K562 (cell line): ENCODE measurements at places on chromosomes 6 and 20. TPM values are rescaled to one million over a fixed set of nuclear protein-coding genes. Genes with fewer than 3 reads are reported as not detected.

The TRAPPC3L gene
- not detected in 2 replicates for total RNA-seq

The GRM1 gene
- total RNA-seq: not detected in 2 replicates

The PSORS1C1 gene
- total RNA-seq: not detected in 2 replicates

The OR2H2 gene
- not detected in 2 replicates for total RNA-seq

The KIAA0408 gene
- total RNA-seq: 0.11 TPM in 1 of 2 replicates, not detected in the other

The LHFPL5 gene
- not detected in 2 replicates for total RNA-seq

The PRR18 gene
- not detected in 2 replicates for total RNA-seq

The SSTR4 gene
- total RNA-seq: not detected in 2 replicates

The ETV7 gene
- total RNA-seq: 0.16 and 0.22 TPM in 2 replicates

DNA sequence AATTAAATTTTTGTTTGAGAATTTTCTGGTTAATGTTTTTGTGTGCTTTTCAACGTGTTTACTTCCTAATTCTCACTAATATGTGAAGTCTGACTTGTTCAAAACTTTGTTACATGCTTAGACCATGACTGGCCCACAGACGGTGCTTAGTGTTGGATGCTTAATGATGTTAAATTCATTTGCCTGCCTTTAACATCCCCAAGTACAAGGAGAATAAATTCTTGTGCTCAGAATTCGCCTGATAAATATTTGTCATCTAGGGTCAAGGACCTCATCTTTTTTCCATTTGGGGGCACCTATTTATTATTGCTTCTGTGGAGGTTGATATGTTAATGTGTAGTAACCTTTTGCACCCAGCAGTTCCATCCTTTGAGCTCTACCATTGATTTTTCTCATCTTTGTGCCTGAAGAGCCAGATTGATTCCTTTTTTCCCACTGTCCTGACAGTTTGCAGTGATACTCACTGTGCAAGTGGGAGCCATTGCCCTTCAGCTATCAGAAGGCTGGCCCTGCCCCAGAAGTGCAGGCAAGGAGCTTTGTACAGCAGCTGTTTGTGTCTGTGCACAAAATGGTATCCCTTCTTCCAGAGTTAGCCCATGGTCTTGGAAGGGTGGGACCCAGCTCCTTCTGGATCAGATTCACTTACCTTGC lies 170.8 kb downstream of the PDE7B start:
- DNase-seq: no peak

DNA sequence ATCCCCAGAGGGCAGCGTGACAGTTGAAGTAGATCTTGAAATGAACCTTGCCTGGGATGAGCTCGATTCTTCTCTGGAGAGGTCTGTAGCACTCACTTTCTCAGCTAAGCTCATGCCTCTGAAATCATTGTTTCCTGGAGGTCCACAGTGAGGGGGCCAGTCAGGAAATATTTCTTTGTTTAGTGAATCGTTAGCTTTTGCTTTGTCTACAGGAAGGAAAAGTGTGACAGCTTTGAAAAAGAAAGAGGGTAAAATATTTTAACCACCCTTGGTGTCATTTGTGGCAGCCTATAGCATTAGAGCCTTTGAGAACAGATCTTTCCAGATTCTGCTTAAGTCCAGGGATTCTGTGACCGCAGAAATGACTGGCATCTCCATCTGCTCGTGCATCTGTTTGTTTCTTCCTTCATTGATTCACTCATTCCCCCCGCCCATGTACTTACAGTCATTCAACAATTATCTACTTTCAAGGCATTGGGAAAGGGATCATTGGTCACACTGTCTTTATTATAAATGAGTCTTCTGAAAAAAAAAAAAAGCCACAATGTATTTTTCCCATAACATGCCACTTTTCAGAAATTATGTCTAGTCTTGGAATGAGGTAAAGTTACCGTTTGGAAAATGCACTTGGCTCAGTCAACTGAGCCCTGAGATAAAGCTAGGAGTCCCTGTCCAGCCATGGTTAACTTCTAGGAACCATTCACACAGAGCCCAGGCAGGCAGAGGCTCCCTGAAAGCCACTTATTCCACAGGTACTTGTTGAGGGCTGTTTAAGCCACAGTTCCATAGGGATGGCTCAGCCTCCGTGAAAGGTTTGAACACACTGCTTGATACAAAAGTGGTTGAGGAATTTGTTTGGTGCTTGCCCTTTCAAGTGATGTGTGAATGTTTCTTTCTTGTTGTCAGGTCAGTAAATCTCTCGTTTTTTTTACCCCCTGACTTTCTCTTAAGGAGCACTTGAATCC lies 86.0 kb downstream of the TIAM2 start:
- no peak for DNase-seq

GRCh38 chr6:75210885-75211739 lies 5.3 kb upstream of the COL12A1 start:
- peak; percentile 55 for DNase-seq

GRCh38 chr6:15661853-15662325 lies 939 bp downstream of the DTNBP1 start:
- no peak for DNase-seq

DNA sequence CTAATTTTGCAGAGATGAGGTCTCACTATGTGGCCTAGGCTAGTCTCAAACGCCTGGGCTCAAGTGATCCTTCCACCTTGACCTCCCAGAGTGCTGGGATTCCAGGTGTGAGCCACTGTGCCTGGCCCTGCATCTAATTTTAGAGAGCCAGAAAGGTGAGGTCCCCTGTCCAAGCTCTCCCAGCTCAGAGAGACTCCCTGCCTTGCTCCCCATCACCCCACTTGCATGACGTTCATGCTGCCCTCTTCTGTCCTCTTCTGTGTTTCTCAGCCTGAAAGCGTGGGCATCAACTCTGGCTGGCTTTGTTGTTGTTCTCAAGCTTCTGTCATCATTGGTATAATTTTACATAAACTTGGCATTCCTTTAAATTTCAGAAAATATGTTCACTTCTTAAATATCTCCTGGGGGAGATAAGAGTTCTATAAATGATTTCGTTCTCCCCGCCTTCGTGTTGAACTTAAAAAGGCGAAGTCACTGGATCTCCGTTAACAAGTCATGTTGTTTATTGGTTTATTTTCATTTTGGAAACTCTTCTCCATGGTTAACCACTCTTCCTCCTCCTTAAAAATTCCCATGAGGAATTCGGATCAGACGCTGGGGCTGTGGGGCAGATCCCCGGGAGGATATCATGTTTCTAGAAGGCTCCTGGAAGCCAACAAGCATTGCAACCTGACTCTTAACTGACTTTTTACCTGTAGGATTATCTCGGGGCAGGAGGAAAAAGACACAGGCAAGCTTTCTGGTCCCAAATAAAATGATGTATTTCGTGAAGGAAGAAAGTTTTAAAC lies 13.2 kb upstream of the PARD6B start:
- DNase-seq: no peak

GRCh38 chr6:122717350-122717749 lies 62.2 kb upstream of the FABP7 start:
- no peak for DNase-seq

DNA sequence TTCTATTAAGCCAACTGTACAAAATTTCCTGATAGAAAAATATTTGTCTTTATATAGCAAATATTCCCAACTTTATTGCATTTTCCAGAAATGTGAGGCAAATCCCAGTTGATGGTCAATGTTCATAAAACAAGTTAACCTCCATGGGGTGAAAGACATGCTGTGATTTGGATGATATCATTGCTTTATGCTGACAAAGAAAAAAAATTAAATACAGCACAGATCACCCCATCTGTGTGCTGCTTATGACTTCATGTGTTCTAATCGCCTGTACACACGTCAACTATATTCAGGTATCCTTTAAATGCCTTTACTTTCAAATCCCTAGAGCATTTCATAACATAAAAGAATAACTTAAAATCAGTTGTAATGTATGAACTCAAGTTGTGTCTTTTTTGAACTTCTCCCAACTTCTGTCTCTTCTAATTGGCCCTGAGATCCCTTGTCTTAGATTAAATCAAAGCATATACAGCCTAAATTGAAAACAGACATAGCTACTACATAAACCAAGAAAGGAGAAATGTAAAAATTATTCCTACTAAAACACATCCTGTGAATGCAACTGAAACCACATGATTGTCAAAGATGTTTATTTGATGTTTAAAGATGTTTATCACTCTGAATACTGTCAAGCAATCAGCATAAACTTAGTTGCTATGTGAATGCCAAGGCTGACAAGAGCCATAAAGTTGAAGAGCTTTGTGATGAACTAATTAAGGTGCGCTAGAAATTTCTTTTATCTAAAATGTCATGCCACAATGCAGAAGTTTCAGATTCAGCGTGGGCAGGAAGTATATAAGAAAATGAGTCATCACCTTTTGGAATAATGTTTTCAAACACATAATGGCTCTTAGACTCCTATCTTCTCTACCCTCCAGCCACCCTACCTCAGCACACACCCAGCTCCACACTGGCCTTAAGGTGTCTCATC lies 68.7 kb downstream of the FILIP1 start:
- no peak for DNase-seq

- DNase-seq: no peak
Observed at GRCh38 chr6:35626401-35626800, 62.3 kb downstream of the FKBP5 start.

GRCh38 chr6:166561771-166562359 lies 24.6 kb downstream of the RAMACL start:
- no peak for DNase-seq

DNA sequence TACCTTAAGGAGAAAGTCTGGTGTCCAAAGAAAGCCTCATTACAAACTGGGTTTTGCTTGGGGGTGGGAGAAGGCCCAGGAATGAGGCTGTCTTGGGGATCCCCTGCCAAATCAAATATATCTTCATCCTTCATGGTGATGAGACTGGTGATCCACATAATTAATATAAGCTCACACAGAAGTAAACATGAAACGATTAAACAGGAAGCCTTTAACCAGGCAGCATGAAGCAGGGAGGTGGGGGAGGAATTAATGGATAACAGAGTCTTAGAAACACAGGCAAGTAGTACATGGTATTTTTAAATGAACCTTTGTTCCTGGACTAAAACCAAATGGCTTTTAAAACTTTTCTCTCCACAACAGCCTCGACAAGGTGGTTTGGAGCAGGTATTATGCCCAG lies 437.5 kb downstream of the TFAP2A start:
- DNase-seq: no peak

GRCh38 chr6:117329926-117330325 lies 64.6 kb downstream of the VGLL2 start:
- no peak for DNase-seq

GRCh38 chr6:29099190-29099589 lies at the start of gene OR2J1:
Gene OR2J1, plus strand, starts transcription at chr6:29099490. Its CDS starts 1,453 bp downstream, at chr6:29100943.
- no peak for DNase-seq

GRCh38 chr6:74070091-74070490 lies 374.1 kb downstream of the CD109 start:
- DNase-seq: no peak

- DNase-seq: no peak
Observed at GRCh38 chr6:56347526-56347925, 100.1 kb upstream of the COL21A1 start.

- DNase-seq: no peak
Observed at GRCh38 chr6:4398791-4399190, 263.4 kb upstream of the ECI2 start.

DNA sequence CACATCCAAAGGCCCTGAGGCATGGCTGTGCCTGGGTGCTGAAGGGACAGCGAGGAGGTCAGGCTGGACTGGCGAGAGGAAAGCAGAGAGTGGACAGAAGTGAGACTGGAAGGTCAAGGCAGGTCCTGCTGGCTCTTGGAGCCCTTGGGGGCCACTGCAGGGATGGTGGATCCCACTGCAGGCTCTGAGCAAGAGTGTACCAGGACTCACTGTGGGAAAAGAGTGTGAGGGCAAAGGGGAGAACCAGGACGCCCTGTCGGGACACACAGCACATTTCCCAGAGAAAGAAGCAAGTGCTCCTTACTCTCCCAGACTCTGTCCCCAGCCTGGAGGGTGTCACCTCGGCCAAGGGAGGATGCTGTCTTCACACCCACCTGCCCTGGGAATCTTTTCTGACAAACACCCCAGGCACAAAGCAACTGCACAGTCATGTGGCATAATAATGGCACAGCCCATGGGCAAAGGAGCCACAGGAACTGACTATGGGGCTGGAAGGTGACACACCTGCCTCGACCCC lies 172.3 kb upstream of the CST7 start:
- DNase-seq: no peak

DNA sequence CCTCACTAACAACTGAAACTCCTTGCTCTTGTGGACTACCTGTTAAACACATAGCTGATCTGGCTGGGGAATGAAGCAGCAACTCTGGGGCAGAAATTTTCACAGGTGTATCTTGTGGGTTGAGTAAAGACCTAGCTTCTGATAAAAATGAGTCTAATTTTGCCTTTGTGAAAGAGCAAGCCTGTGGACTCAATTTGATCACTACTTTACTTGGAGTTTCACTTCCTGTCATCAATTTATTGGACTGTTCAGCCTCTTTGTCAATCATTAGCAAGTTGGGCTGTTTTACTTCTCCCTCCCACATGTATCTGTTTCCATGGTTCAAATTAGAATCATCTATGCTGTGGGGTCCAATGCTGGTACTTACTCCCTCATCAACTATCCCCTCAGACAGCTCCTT lies 29.6 kb upstream of the CRIP3 start:
- no peak for DNase-seq

GRCh38 chr6:154767003-154767723 lies 33.9 kb downstream of the SCAF8 start:
- DNase-seq: no peak

GRCh38 chr6:100704961-100705360 lies 176.2 kb downstream of the ASCC3 start:
- no peak for DNase-seq

- DNase-seq: no peak
Observed at GRCh38 chr20:22944062-22944461, 91.0 kb upstream of the SSTR4 start.

GRCh38 chr6:88695937-88696336 lies 267.5 kb downstream of the RNGTT start:
- DNase-seq: no peak

- DNase-seq: peak; percentile 55
Observed at GRCh38 chr6:124962639-124963415, 590 bp downstream of the RNF217 start.

- no peak for DNase-seq
Observed at GRCh38 chr20:36645998-36646397, at the start of gene SLA2. Gene SLA2, minus strand, starts transcription at chr20:36646196. Its CDS starts 4,861 bp downstream, at chr20:36641335.

- DNase-seq: no peak
Observed at GRCh38 chr6:156351346-156351966, 425.7 kb upstream of the ARID1B start.

GRCh38 chr6:118743746-118744145 lies 92.4 kb upstream of the CEP85L start:
- no peak for DNase-seq

- no peak for DNase-seq
Observed at GRCh38 chr6:100517106-100517505, 52.4 kb upstream of the SIM1 start.

DNA sequence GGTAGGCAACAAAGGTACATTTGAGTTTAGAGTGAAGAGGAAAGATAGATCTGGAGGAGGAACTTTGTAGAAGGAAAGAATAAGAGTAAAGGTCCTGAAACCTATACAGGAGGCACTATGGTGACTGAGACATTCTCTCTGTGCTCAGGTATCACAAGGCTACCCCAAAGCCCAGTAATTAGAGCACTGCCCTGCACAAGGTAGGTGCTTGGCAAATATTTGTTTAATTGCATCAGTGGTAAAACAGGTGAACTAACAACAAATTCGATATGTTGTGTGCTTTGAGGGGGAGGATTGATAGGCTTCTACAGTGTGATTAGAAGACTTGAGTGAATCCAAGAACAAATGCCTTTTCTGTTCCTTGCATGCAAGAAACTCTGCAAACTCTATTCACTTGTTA lies 6.8 kb upstream of the TSHZ2 start:
- DNase-seq: no peak
